CD4-positive, alpha-beta T cell (primary cell): ENCODE measurements at places on chromosomes 2 and 18.

DNA sequence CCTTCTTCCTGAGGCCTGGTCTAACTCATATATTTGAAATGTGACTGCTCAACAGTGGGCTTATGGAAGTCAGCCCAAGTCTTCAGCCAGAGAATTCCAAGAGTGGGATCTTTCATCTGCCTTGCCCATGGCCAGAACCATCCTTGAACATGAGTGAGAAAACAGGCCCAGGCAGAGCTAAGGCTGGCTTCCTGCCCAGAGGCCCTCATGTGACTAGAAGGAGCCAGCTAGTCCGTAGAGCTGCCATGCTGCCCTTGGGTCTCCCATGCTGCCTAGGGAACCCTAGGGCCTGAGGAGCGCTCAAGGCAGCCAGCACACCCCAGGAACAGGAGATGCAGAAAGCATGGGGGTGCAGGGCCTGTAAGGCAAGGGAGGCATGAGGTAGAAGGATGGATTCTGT, 203.6 kb downstream of the FHOD3 start:
- no peaks in the 10 kb centered on the region for H3K36me3 ChIP-seq
- no peak overlapping the region for H3K27ac ChIP-seq
- H3K4me3 ChIP-seq, result no peak overlapping the region
- no peaks in the 10 kb centered on the region for H3K27me3 ChIP-seq
- H3K4me1 ChIP-seq, result no peaks in the 10 kb centered on the region

GRCh38 chr2:127108090-127108523, 1.2 kb upstream of the BIN1 start:
- no peaks in the 10 kb centered on the region for H3K36me3 ChIP-seq
- peaks cover 25% of the 10 kb centered on the region for H3K4me1 ChIP-seq
- peaks cover 23% of the 10 kb centered on the region for H3K27me3 ChIP-seq
- H3K27ac ChIP-seq, result no peak overlapping the region
- no peak overlapping the region for H3K4me3 ChIP-seq

DNA sequence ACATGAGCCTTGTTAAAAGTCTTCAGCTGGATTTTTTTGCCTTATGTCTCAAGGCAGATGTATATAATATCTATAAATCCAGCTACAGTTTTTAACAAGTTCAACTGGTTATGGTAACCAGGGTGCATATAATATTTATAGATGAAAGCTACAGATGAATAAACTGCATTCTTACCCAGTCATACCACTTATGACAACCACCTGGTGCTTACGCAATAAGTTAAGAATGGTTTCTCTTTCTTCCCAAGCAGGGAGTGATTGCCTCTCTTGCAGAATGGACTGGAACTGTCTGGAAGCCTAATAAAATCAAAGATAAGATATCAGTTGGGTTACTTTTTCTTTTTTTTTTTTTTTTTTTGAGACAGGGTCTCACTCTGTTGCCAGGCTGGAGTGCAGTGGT, 19.6 kb downstream of the DHX57 start:
- H3K27ac ChIP-seq, result no peak overlapping the region
- H3K36me3 ChIP-seq, result peaks cover 66% of the 10 kb centered on the region
- no peaks in the 10 kb centered on the region for H3K4me1 ChIP-seq
- no peak overlapping the region for H3K4me3 ChIP-seq

DNA sequence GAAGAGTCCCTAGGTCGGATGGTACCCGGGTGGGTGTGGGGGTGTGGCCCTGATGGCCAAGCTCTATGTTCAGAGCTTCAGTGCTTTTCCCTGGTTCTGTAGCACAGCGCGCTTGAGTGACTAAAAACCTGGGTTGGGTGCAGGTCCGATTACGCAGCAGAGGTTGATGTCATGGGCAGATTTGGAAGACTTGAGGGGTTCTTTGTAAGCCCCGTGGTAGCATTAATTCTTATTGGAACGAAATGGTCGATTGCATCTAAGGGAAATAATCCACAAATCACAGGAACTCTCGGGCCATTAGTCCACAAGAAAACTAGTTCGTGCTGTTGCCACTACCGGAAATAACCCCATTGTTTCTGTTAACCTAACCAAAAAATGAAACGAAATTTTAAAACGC, 9.0 kb downstream of the HOXD8 start:
- H3K4me3 ChIP-seq, result no peak overlapping the region
- peaks cover 36% of the 10 kb centered on the region for H3K4me1 ChIP-seq
- H3K27me3 ChIP-seq, result peaks cover 98% of the 10 kb centered on the region

- DNase-seq, result no peak
- H3K27me3 ChIP-seq, result no peaks in the 10 kb centered on the region
- no peak overlapping the region for H3K4me3 ChIP-seq
- H3K27ac ChIP-seq, result no peak overlapping the region
- H3K36me3 ChIP-seq, result no peaks in the 10 kb centered on the region
These were observed 269.3 kb downstream of the TNS1 start for GRCh38 chr2:217733461-217733860.

DNA sequence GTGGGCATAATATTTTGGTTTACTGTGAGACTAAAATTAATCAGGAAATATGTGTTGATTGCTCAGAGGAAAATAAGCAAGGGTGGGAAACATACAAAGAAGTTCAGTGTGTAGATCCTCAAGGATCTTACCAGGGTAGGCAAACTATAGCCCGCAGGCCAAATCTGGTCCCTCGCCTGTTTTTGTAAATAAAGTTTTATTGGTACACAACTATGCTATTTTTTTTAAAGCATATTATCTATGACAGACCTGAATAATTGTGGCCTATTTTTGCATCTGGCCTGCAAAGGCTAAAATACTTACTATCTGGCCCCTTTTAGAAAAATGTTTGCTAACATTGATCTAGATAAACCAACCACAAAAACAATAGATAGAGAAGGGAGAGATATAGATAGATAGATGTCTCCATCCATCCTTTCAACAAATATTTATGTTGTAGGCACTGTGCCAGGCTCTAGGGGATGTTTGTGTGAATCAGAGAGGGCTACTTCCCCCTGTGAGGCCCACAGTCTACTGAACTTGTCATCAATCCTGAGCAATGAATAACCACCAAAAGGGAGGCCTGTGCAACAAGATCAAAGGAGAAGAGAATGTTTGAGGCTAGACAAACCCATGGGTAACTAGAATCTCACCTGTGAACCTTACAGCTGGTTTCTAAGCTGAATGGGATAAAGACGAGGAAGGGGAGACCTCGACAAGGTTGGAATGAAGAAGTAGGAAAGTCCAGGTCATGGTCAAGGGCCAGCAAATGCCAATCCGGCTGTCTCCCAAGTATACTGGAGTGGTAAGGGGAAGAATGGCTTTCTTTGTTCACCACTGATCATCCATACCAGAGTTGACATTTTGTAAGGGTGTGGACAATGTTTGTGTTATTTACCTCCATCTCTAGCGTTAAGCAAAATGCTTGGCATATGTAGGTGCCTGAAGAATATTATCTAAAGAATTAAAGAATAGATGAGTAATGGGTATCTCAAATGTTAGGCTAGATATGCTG, 23.6 kb downstream of the ALPK2 start:
- peaks cover 34% of the 10 kb centered on the region for H3K4me1 ChIP-seq
- H3K27ac ChIP-seq, result no peak overlapping the region
- no peaks in the 10 kb centered on the region for H3K27me3 ChIP-seq
- peak; percentile 42 for DNase-seq
- no peak overlapping the region for H3K4me3 ChIP-seq
